ENCODE measurements at places on chromosomes 7 and 10.

GRCh38 chr10:89540420-89540949 lies 5.1 kb upstream of the SLC16A12 start:
- no peak for DNase-seq

DNA sequence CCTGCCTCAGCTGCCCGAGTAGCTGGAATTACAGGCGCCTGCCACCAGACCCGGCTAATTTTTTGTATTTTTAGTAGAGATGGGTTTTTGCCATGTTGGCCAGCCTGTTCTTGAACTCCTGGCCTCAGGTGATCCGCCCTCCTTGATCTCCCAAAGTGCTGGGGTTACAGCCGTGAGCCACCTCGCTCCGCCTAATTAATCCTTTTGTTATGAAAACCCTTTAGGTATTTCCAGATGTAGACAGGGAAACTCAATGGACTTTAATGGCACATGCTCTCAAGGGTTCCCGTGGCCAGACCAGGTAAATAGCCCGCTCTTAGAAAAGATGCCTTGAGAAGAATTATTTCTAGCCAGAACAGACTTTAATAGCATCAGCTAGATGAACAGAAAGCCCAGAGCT lies 19.7 kb upstream of the EXOC4 start:
- no peak for DNase-seq

DNA sequence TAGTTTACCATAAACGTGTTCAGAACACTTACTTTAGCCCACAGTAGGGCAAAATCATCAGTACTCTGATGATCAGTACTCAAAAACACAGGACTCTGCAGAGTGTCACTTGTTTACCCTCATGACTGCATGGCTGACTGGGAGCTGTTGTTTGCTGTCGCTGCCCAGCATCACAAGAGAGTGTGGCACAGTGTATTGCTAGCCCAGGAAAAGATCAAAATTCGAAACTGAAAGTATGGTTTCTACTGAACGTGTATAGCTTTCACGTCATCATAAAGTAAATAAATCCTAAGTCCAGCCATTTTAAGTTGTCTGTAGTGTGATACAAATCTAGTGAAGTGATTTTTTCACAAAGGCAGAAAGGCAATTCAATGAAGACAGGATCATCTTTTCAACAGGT lies 184.6 kb downstream of the RAMP3 start:
- DNase-seq = no peak

GRCh38 chr7:110894111-110894510 lies 196.8 kb upstream of the LRRN3 start:
- DNase-seq = no peak

GRCh38 chr7:151773797-151774196 lies 103.1 kb downstream of the PRKAG2 start:
- DNase-seq = no peak

GRCh38 chr10:99667108-99667751 lies 7.9 kb downstream of the ENTPD7 start:
- DNase-seq = no peak

GRCh38 chr10:74543276-74543675 lies 283.1 kb upstream of the KAT6B start:
- DNase-seq = no peak

DNA sequence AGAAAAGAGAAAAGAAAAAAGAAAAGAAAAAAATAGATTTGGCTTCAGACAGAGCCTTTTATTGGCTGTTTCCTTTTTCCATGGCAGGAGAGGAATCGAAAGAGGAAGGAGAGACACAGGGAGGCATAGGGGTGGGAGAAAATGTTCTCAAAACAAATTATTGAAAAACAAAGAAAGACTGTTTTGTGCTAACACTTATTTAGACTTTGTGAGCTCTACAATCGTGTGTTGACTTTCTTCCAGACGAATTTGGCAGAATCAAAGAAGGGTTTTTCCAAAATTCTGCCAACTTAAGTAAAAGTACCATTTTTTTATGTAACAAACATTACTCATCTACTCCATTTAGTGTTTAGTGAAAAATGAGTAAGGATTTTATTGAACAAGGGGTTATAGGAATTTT lies 982.2 kb downstream of the REEP3 start:
- DNase-seq = no peak

- no peak for DNase-seq
These were observed 62.5 kb downstream of the ZNF37A start for GRCh38 chr10:38156416-38157269.

GRCh38 chr7:108908456-108908855 lies 338.8 kb downstream of the DNAJB9 start:
- DNase-seq = no peak

DNA sequence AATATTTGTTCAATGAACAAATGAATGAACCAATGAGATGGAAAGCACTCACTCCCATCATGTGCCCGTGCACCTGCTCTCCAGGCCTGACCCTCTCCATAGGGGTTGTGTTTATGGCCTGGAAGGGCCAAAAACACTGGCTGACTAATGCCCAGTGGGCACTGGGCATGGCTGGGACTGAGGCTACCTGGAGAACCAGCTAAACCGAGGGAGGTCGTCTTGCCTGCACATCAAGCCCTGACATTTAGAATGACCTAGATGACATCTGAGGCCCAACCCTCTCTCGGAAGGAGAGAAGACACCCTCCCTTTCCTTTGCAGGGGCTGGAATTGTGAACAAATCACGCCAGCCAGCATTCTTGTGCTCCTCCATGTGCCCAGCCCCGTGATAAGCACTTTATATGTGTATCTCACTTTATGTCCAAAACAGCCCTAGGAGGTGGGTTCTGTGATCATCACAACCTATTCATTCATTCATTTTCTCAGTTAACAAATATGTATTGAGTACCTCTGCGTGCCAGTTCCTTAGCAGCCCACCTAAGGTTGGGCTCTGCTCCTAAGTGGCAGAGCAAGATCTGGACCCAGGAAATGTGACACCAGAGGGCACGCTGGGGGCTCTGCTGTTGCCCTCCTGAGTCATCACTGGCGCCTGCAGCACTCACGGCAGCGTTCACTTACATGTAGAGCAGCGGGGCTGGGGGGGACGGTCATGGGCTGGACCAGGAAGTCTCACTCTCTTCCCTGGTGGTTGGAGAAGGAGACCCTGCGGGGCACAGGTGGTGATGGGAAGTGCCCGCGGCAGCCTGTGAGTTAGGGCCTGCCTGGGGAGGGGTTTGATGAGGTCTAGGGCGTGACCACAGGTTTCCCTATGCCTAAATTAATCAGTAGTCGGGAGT lies 52.0 kb downstream of the TSPAN15 start:
- no peak for DNase-seq

DNA sequence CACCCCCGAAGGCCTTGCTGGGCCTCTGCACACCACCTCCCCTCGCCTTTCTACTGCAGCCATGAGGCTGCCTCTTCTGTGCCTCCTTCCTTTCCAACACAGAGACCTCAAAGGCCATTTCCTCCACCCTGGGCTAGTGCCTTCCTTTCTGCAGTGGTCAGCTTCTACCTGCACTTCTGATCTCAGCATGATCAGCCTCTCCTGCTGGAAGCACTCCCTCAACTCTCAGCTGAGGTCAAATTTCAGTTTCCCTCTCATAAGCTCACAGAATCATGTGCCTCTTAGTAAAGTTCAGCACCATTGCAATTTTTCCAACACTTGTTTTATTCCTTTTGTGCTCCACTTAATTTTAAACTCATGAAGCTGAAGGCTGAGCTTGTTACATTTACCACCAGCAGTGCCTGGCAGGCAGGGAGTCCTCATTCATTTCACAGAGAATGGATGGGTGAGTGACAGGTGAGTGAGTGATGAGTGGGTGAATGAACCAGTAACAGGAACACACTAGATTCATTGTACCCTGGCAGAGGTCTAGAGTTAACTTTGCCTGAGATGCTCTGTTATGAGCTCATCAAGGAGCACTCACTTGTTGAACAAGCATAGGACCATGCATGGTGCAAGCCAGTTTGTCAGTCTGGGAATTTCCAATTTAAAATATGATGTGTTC lies 124.0 kb upstream of the PRSS58 start:
- DNase-seq = no peak

GRCh38 chr7:5339955-5340354 lies 57.2 kb downstream of the SLC29A4 start:
- no peak for DNase-seq

DNA sequence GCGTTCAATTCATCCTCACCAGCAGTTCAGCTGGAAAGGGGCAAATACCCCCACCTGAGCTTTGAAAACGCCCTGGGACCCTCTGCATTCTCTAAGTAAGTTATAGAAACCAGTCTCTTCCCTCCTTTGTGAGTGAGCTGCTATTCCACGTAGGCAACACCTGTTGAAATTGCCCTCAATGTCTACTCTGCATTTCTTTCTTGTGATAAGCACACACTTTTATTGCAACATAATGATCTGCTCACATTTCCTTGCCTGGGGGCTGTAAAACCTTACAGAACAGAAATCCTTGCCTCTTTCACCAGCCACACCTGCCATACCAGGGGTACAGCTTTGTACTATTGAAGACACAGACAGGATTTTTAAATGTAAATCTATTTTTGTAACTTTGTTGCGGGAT lies 155.8 kb upstream of the LANCL2 start:
- no peak for DNase-seq

DNA sequence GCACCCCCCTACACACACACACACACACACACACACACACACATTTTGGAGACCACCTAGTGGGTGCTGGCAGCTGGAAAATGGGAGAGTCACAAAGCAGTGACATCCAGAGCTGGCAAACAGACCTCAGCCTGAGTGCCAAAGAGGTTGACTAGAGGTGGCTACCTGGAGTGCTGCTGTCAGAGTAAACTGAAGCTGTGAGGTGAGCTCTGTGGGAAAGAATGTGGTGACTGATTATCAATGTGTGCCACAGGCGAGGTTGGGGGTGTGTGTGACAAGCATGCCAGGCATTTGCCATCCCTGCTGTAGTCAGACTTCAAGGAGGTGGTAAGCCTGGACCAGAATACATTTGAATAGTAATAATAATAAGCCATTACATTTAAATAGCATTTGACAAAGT lies 120.6 kb downstream of the SLIT1 start:
- no peak for DNase-seq

DNA sequence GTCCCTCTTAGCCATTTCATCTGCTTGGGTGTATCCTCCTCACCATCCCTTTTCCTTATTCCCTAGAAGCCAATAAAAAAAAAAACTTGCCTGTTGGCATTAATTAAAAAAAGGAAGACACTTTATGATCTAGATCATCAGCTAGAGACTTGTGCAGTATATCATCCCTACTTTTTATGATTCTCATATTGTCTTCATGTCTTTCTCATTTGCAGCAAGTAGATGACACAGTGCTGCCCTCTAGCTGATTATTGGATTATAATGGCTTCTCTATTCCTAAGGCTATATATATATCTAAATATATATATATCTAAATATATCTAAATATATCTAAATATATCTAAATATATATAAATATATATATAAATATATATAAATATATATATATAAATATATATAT lies 272.4 kb upstream of the LRGUK start:
- DNase-seq = no peak

- DNase-seq = no peak
These were observed 93.8 kb upstream of the FAM13C start for GRCh38 chr10:59456199-59456598.

GRCh38 chr7:22726907-22727713 lies at the start of gene IL6:
TSS of gene IL6 (plus strand) at chr7:22727200. CDS start at chr7:22727263, 63 bp downstream.
- DNase-seq = no peak

DNA sequence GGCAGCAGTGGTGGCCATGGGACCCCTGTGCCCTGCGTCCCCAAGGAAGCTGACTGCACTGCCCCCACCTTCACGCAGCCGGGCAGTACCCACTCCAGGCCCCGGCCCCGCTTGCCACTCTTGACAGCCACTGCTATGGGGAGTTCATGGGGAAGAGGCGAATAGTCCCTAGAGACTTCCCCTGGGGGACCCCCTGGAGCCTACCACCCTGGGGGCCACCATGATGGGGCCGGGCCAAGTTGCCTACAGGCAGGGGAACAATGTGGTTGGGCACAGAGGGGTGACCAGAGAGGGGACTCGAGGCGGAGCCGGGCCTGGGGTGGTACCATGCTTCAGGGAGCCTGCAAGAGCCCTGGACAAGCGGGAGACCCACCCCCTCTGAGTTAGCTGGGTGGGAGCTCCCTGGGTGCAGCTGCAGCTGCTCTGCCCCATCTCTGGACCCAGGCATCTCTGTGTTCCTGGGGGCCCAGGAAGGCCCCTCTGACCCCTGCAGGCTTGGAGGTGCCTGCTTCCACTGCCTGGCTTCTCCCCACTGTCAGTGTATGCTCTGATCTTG lies 567.6 kb downstream of the GRM8 start:
- peak; percentile 61 for DNase-seq

- no peak for DNase-seq
These were observed 44.5 kb upstream of the CHCHD3 start for GRCh38 chr7:133126422-133126821.

DNA sequence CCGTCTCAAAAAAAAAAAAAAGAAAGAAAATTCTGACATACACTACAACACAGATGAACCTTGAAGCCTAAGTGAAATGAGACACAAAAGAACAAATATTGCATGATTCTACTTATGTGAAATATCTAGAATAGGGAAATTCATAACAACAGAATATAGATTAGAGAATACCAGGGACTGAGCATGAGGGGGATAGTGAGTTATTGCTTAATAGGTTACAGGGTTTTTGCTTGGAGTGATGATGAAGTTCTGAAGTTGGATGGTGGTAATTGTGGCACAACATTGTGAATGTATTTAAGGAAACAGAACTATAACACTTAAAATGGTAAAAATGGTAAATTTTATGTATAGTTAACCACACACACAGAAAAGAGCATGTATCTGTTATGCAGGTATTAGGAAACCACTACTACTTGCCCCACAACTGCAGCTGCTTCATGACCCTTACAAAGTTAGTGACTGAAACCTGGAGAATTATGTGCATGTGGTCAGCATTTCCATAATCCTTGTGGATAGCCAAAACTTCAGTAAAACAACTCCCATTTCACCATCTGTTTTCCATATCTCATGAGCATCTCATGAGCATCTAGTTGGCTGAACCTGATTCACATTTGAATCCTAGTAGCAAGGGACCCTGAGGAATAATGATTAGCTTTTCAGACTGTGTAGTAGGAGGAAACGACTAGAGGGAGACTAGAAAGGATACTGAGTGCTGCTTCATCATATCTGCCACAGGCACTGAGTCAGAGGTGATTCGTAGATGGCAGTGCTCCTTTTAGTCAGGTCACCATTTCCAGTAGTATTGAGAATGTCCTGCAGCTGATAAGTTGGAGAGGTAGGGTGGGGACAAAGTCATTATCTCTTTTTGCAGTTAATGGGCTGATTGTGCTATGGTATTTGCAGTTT lies 26.3 kb downstream of the SAMD8 start:
- no peak for DNase-seq

- DNase-seq = peak; percentile 74
These were observed 23.6 kb downstream of the ZNF783 start for GRCh38 chr7:149285603-149286002.

DNA sequence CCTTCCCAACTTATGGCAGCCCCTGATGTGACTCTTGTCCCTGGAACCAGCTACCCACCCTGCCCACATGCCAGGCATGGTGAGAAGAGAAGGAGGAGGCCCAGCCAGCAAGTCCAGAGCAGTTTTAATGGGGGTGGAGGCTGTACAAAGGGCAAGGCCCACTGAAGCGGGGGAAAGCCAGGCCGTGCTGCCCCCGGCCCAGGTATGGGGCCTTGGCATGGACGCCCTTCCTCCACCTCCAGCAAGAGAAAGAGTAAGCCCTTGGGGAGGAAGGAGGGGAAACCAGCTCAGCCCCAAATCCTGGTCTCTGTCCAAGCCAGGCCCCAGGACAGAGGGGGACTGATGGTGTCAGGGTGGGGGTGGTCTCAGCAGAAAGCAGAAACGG lies 7.0 kb downstream of the NFKB2 start:
- DNase-seq = no peak

- no peak for DNase-seq
These were observed 404.2 kb downstream of the THSD7A start for GRCh38 chr7:11427686-11428273.

All from posterior cingulate gyrus (tissue), 11 donors.